ENCODE measurements at places on chromosomes 12 and 14. TPM values are rescaled to one million over a fixed set of nuclear protein-coding genes. Genes with fewer than 3 reads are reported as not detected.

DNA sequence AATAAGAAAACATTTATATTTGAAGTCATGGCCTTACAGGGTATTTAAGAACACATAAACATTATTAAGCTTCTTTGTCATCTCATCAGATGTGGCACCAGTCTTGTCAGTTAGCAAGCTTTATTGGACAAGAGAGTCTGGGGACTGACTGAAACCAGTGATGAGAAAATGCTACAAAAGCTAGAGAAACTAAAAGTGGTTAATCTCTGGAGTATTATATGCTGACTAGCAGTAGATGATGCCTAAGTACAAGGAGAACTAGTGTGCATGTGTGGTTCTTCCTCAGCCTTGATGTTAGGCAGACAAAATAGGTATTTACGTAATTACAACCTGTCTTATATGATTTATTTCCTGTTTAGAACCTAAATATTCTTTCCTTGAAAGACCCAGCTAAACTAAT lies 176.5 kb downstream of the CPNE8 start:
- no peaks in the 10 kb centered on the region for H3K27me3 ChIP-seq
- no peak overlapping the region for H3K4me3 ChIP-seq
- no peak overlapping the region for H3K27ac ChIP-seq
- no peaks in the 10 kb centered on the region for H3K4me1 ChIP-seq
- H3K36me3 ChIP-seq: no peaks in the 10 kb centered on the region

DNA sequence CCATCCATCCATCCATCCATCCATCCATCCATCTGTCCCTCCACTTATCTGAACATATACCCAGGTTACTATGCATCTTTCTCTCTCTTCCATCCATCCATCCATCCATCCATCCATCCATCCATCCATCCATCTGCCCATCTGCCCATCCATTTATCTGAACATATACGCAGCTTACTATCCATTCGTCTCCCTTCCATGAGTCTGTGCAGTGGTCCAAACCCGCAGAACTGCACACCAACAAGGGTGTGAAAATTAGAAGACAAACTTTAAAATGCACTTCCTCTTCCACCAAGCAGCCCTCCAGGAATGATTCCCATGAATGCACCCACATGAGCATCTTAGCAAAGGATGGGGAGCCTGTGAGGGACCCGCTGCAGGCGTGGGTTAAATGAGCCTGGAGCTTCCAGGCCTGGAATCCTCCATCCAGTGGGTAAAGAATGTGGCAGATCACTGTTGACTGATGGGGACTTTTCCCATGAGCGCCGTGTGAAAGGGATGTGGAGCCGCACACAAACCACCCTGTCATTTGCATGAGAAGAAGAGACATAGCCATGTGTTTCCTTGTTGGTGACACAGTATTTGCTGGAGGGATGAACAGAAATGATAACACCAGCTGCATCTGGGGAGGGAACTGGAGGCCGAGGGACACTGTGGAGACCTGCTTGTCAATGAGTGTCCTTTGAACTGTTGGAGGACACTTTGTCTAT lies 376.6 kb downstream of the ADGRD1 start:
- no peak overlapping the region for H3K4me3 ChIP-seq
- no peaks in the 10 kb centered on the region for H3K27me3 ChIP-seq
- no peak for DNase-seq
- H3K36me3 ChIP-seq: no peaks in the 10 kb centered on the region

- peaks cover 16% of the 10 kb centered on the region for H3K4me1 ChIP-seq
- no peak overlapping the region for H3K4me3 ChIP-seq
- H3K27ac ChIP-seq: no peak overlapping the region
- H3K27me3 ChIP-seq: no peaks in the 10 kb centered on the region
- H3K36me3 ChIP-seq: no peaks in the 10 kb centered on the region
Observed at GRCh38 chr14:98099527-98099926, 1172.5 kb downstream of the BCL11B start.

DNA sequence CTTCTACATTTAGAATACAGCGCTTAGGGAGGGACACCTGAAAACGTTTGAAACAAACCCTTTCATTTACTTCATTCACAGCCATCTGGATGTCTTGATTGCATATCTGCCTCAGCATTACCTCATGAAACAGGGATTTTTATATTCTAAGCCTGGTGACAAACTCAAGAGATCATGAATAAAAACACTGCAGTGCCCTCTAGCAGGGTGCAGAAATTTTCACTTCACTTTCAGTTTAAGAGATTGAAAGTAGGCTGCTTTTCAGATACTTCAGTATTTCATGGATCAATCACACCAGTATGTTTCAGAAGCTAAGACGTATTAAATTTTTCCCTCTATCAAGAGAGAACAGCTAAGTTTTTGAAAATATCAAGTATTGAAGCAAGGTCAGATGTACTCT lies 467.8 kb downstream of the MDGA2 start:
- H3K27me3 ChIP-seq: no peaks in the 10 kb centered on the region
- DNase-seq: no peak
- no peak overlapping the region for H3K27ac ChIP-seq
- H3K36me3 ChIP-seq: no peaks in the 10 kb centered on the region
- H3K4me1 ChIP-seq: no peaks in the 10 kb centered on the region

- no peaks in the 10 kb centered on the region for H3K36me3 ChIP-seq
- peak overlapping the region; percentile 28 for H3K4me3 ChIP-seq
- H3K27me3 ChIP-seq: no peaks in the 10 kb centered on the region
- DNase-seq: no peak
- no peak overlapping the region for H3K27ac ChIP-seq
- H3K4me1 ChIP-seq: peaks cover 11% of the 10 kb centered on the region
Observed at GRCh38 chr12:92045852-92046251, 99.8 kb downstream of the BTG1 start.

GRCh38 chr12:57031138-57031725 lies 14.9 kb upstream of the TAC3 start:
- H3K4me1 ChIP-seq: peaks cover 6% of the 10 kb centered on the region
- no peak overlapping the region for H3K4me3 ChIP-seq
- H3K27me3 ChIP-seq: no peaks in the 10 kb centered on the region
- no peaks in the 10 kb centered on the region for H3K36me3 ChIP-seq
- no peak overlapping the region for H3K27ac ChIP-seq

- H3K27me3 ChIP-seq: no peaks in the 10 kb centered on the region
- H3K36me3 ChIP-seq: no peaks in the 10 kb centered on the region
- H3K27ac ChIP-seq: no peak overlapping the region
- no peaks in the 10 kb centered on the region for H3K4me1 ChIP-seq
- no peak for DNase-seq
Observed at GRCh38 chr14:88243946-88244345, 79.1 kb downstream of the KCNK10 start.

- H3K4me1 ChIP-seq: no peaks in the 10 kb centered on the region
- no peak for DNase-seq
- no peaks in the 10 kb centered on the region for H3K27me3 ChIP-seq
Observed at GRCh38 chr14:24887623-24888304, 162.2 kb downstream of the STXBP6 start.

DNA sequence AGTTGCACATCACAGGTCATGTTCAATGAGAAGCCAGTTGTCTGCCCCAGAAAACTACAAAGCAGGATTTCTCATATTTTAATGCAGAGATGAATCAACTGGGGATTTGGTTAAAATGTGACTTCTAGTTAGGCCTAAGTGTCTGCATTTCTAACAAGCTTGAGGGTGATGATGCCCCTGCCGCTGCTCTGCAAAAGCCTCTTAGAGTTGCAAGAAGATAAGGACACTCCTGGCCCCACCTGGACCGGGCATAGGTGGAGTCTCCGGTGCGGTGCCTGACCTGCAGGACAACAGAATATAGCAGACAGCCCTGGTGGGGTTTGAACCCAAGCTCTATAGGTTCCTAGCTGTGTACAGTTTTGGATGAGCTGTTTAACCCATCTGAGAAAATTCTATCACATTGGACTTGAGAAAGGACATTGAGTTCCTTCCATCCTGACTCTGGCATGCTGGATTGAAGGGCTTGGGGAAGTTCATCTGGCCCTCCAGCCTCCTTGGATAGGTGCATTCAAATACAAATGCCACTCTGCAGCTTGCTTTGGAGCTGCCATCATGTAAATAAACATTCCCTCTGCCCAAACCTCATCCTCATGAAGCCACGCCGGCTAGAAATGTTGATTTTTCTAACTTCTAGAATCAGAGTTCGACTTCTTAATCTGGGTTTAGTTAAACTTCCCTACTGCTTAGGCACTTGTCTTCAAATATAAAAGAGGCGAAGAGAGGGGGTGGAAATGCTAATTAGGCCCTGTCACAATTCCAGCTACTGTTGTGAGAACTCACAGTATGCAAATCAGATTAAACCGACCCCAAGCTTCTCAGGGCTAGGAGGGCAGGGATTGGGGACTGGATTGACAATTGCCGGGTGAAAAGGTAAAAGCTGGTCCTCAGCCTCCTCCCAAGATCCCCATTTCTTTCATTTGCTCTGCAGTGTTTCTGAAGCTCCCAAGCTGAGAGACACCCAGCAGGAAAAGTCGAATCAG lies 1225.6 kb downstream of the VRK1 start:
- no peak overlapping the region for H3K4me3 ChIP-seq
- no peaks in the 10 kb centered on the region for H3K27me3 ChIP-seq
- no peak overlapping the region for H3K27ac ChIP-seq
- no peaks in the 10 kb centered on the region for H3K36me3 ChIP-seq
- H3K4me1 ChIP-seq: peaks cover 29% of the 10 kb centered on the region

- H3K4me1 ChIP-seq: no peaks in the 10 kb centered on the region
- H3K27me3 ChIP-seq: no peaks in the 10 kb centered on the region
- H3K4me3 ChIP-seq: no peak overlapping the region
- no peaks in the 10 kb centered on the region for H3K36me3 ChIP-seq
- no peak for DNase-seq
Observed at GRCh38 chr12:34403706-34404376, 381.5 kb downstream of the ALG10 start.

GRCh38 chr12:115370650-115371049 lies 686.7 kb upstream of the TBX3 start:
- no peaks in the 10 kb centered on the region for H3K4me1 ChIP-seq
- no peaks in the 10 kb centered on the region for H3K27me3 ChIP-seq
- no peaks in the 10 kb centered on the region for H3K36me3 ChIP-seq
- DNase-seq: no peak
- H3K4me3 ChIP-seq: no peak overlapping the region

DNA sequence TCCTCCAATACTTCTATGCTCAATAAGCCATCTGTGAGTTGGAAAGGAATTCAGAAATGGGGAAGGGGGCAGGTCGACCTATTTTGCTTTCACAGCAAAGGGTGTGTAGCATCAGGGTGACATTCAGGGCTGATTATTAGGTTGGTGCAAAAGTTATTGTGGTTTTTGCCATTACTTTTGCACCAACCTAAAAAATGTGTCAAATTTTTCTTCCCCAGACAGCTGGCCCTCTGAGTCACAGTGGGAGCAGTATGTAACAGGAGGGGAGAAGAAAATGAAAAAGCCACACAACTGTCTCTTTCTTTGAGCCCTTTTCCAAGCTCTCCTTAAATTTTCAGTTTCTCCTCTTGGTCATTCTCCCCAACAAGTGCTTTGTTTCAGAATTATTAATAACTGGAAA lies 47.1 kb upstream of the GZMB start:
- H3K36me3 ChIP-seq: no peaks in the 10 kb centered on the region
- no peak overlapping the region for H3K27ac ChIP-seq
- H3K4me1 ChIP-seq: peaks cover 34% of the 10 kb centered on the region
- H3K27me3 ChIP-seq: no peaks in the 10 kb centered on the region

Gene GPR162
- 0.30 TPM for total RNA-seq

Gene KRT82
- not detected for total RNA-seq

Gene PAX9
- total RNA-seq: not detected

Gene CIT
- total RNA-seq: 3.8 TPM

Gene APOLD1
- 3.1 TPM for total RNA-seq

Gene KRT75
- not detected for total RNA-seq

Gene PLEKHD1
- 0.13 TPM for total RNA-seq

Gene TEAD4
- total RNA-seq: not detected

Gene MIP
- total RNA-seq: not detected
